ENCODE measurements at places on chromosomes 11 and 22.

GRCh38 chr11:68609761-68610160 is 74.6 kb upstream of the GAL start:
- no peak for DNase-seq

- no peak for DNase-seq
Measured at GRCh38 chr11:80315200-80315599, 874.4 kb upstream of the TENM4 start.

GRCh38 chr11:88950975-88951374 is 114.8 kb downstream of the GRM5 start:
- no peak for DNase-seq

- DNase-seq, result no peak
Measured at GRCh38 chr11:122923302-122923701, 40.7 kb downstream of the JHY start.

GRCh38 chr11:66325263-66325671 is 8.4 kb upstream of the CD248 start:
- DNase-seq, result no peak

- no peak for DNase-seq
Measured at GRCh38 chr22:40758390-40758789, 60.8 kb downstream of the SLC25A17 start.

- DNase-seq, result no peak
Measured at GRCh38 chr11:125165843-125166763, 1.6 kb downstream of the PKNOX2 start.

DNA sequence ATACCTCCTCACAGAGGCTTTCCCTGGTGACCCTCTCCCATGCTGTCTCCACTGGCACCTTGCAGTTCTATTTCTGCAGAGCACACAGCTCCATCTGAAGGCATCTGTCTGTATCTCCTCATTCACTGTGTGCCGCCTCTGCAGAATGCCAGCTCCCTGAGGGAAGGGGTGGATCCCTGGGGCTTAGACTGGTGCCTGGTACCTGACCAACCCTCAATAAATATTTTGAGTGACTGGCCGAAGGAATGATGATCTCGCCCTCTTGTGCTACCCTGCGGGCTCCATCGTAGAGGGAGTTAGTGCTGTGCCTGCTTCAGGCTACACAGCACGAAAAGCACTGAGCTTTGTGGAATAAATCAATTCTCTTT is 1.6 kb downstream of the CBX7 start:
- DNase-seq, result no peak

- DNase-seq, result no peak
Measured at GRCh38 chr11:78140392-78141077, 1.1 kb upstream of the ALG8 start.

GRCh38 chr11:131486100-131486499 is 115.7 kb downstream of the NTM start:
- no peak for DNase-seq

DNA sequence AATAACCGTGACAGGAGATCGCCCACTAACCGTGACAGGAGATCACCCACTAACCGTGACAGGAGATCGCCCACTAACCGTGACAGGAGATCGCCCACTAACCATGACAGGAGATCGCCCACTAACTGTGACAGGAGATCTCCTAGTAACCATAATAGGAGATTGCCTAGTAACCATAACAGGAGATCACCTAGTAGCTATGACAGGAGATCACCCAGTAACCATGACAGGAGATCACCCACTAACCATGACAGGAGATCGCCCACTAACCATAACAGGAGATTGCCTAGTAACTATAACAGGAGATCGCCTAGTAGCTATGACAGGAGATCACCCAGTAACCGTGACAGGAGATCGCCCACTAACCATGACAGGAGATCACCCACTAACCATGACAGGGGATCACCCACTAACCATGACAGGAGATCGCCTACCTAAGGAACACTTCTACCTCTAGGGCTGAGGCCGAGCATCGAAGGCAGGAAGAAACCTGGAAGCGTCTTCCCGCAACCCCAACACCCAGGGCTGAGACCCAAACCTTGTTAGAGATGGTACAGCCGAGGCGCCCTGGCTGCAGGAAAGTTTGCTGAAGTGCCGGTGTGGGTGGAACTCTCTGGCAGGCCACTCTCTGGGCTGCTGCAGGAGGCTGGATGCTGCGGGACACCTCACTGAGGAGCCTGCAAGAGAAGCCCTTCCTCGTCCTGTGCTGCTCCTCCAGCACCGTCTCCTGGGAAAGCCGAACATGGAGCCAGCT is 67.5 kb upstream of the THY1 start:
- DNase-seq, result no peak

GRCh38 chr22:36541831-36542411 is 13.0 kb upstream of the EIF3D start:
- peak; percentile 60 for DNase-seq

DNA sequence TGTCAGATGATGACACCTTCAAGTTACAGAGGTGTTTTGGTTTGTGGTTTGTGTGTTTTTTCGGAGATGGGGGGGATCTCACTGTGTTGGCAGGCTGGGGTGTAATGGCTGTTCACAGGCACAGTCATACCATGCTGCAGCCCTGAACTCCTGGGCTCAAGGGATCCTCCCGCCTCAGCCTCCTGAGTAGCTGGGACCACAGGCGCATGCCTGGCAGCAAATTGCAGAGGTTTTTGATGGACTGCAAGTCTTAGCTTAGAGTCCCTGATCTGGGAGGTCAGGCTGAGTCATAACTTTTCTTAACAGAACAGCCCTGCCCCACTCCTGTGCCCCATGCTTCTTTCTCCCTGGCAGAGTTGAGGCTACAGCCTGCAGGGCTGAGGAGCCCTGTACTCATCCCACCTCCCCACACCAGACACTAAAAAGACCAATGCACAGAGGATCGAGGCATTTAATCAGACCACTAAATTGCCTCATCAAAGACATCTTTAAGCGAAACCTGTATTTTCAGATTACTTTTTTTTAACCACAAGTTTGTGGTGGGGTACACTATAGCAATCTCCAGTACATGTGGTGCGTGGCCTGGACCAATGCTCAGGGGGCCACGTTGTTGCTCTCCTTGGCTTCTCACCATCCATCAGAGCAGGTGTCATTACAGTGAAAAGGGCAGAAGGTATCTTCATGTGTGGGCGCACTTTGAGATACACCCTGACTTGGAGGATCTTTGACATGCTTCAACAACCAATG is 17.1 kb upstream of the ADORA2A start:
- no peak for DNase-seq

GRCh38 chr11:82560836-82561235 is 172.8 kb downstream of the FAM181B start:
- no peak for DNase-seq

GRCh38 chr11:14768526-14769188 is 123.4 kb downstream of the CYP2R1 start:
- DNase-seq, result no peak

- DNase-seq, result no peak
Measured at GRCh38 chr22:27150544-27150941, 493.2 kb downstream of the MIAT start.

- DNase-seq, result peak; percentile 94
Measured at GRCh38 chr11:122069707-122070360, 46.2 kb downstream of the BLID start.
